Frontal cortex (tissue), 4 donors: ENCODE measurements at places on chromosomes 2 and 18. TPM values are rescaled to one million over a fixed set of nuclear protein-coding genes. Genes with fewer than 3 reads are reported as not detected.

- DNase-seq, result no peak
Measured at GRCh38 chr2:181354626-181355025, 102.6 kb upstream of the ITGA4 start.

DNA sequence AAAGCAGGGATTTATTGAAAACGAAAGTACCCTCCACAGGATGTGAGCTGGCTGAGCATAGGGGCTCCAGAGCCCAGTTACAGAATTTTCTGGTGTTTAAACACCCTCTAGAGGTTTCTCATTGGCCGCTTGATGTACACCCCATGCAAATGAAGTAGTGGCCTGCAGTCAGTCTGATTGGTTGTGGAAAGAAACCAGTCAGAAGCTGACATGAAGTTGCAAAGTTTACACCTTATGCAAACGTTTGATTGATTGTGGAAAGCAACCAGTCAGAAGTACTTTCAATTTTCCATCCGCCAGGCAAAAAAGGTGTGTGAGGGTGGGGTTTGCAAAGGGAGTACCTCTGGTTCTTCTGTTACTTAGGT lies 62.3 kb downstream of the VWA3B start:
- DNase-seq, result no peak

- no peak for DNase-seq
Measured at GRCh38 chr2:95356821-95357700, 45.4 kb upstream of the FAHD2A start.

DNA sequence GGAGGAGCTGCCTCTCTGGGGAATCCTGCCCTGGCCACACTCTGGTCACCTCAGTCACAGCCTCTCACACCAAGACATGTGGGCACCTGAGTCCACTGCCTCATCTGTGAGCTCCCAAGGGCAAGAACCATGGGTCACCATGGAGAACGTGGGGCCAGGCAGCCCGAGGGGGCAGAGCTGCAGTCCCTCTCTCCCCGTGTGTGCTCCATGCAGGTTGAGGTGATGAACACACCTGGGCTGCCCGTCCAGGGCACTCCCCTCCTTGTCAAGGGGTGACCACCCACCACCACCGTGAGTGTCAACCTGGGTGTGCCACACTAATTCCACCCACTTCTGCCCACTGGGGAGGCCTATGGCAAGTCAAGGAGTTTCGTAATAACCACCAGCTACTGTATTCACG lies 159.6 kb upstream of the RAB6C start:
- no peak for DNase-seq

GRCh38 chr2:11910971-11911370 lies 164.5 kb downstream of the LPIN1 start:
- DNase-seq, result no peak

DNA sequence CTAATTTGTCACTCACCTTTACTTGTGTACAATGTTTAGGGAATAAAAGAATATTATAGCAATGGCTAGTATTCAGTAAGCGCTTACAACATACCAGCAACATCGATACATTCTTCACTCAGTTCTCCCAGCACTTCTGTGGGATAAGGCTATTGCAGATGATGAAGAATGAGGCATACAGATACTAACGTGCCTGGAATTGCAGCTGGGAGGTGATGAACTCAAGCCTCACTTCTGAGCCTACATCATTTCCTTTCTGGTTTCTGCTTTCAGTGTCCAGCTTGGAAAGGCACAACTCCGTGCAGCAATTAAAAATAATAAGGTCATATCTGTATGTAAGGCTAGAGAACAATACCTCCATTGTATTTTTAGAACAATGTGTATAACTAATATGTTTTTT lies 95.4 kb upstream of the AQP4 start:
- no peak for DNase-seq

DNA sequence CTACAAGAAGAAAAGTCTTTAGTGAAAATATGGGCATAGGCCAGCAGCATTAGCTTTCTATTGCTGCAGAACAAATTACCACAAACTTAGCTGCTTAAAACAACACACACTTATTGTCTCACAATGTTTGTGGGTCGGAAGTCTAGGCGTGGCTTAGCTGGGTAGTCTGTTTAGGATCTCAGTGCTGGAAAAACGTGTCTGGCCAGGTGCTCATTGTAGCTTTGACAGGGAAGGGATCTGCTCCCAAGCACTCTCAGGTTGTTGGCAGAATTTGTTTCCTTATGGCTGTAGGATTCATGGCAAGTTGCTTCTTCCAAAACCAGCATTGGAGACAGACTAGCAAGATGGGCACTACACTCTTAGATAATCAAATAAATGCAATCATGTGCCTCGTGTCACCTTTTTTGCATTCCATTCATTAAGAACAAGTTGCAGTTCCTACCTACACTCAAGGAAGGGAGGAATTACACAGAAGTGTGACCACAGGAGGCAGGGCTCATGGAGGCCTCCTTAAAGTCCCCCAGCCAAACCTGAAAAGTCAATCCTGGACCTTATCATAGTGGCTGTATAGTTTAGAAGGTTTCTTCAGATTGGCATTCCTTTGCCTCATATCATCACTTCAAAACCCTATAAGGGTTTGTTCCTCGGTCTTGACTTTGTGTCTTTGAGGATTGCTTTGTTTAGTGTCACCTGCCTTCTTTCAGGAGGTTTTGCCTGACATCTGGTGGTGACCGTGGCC lies 17.3 kb downstream of the MRPL30 start:
- DNase-seq, result no peak

DNA sequence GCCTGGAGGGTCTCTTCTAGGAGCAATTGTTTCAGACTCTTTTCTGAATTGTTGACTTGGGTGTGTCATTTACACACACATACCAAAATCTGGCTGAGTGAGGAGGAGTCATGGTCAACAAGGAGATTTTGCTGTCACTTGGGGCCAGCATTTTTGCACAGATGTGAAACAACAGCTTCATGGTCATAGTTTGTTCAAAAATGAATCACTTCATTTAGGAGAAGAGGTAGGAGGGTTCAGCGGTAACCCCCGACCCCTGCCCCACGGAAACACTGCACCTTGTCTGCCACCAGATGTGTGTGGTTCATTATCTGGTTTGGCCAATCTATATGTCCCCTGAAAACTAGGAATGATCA lies 42.2 kb downstream of the LBH start:
- no peak for DNase-seq

- DNase-seq, result no peak
Measured at GRCh38 chr2:149924028-149924427, 336.5 kb upstream of the MMADHC start.

- no peak for DNase-seq
Measured at GRCh38 chr2:98829581-98830270, 98.8 kb upstream of the MGAT4A start.

- peak; percentile 6 for DNase-seq
Measured at GRCh38 chr2:27959496-27959895, 69.0 kb downstream of the BABAM2 start.

- no peak for DNase-seq
Measured at GRCh38 chr2:118197011-118197675, 108.9 kb downstream of the INSIG2 start.

GRCh38 chr2:200335657-200336056 lies 29.2 kb downstream of the SPATS2L start:
- DNase-seq, result no peak

- peak; percentile 25 for DNase-seq
Measured at GRCh38 chr2:165793161-165793778, 777 bp downstream of the GALNT3 start.

DNA sequence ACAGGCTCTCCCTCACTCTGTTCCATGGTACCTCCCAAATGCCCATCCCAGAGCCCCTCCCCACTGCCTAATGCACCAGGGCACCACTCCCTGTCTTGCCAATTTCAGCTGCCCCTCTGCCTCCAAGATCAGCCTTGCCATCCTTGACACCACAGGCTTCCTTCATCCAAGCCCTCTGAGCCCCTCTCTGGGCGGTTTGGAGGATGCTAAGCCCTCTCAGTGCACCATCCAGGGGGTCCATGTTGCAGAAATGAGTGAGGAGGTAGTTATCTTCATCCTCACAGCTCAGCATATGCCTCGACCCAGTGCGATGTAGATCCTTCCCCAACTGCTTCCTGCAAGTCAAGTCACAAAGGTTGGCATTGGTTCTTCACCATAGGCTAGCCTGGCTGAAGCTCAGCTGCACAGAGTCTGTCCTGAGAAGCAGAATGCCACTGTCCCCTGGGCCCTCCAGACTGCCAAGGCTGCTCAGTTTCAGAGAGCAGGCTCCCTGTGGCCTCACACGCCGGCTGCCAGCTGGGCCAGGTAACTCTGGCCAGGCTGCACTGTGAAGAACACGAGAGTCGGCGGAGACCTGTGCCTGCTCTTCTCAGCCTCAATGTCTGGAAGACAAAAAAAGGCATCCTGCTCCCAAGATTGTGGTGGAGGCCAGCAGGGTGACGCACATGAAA lies 9.9 kb upstream of the MAP3K2 start:
- DNase-seq, result no peak

DNA sequence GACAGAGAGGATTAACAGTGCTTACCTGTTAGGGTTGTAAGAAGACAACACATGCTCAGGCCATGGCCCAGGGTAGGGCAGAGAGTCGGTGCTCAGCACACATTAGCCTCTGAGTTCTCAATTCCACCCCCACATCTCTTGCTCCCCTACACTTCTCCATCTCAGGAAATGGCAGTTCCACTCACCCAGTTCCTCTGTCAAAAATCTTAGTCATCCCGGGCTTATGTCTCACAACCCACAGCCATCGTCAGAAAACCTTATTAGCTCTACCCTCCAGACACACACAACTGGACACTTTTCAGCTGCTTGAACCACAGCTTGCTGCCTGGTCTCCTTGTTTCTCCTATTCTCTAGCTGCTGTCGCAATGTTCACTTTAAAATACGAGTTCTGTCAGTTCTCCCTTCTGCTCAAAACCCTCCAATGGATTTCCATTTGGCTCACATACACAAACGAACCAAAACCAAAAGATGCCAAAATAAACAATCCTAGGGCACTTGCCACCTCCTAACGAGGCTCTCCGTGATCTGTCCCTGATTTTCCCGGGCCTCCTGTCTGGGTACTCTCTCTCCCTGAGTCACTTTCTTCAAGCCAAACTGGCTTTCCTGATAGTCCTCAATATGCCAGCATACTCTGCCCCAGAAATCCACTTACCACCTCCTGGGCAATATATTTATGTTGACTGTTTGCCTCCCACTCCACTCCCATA lies 89.7 kb downstream of the KCTD1 start:
- no peak for DNase-seq

- DNase-seq, result no peak
Measured at GRCh38 chr18:45467293-45467692, 148.0 kb upstream of the SLC14A2 start.

GRCh38 chr2:145736871-145737270 lies 1217.0 kb upstream of the ZEB2 start:
- DNase-seq, result no peak

GRCh38 chr2:166106431-166107015 lies 21.3 kb downstream of the SCN1A start:
- no peak for DNase-seq

DNA sequence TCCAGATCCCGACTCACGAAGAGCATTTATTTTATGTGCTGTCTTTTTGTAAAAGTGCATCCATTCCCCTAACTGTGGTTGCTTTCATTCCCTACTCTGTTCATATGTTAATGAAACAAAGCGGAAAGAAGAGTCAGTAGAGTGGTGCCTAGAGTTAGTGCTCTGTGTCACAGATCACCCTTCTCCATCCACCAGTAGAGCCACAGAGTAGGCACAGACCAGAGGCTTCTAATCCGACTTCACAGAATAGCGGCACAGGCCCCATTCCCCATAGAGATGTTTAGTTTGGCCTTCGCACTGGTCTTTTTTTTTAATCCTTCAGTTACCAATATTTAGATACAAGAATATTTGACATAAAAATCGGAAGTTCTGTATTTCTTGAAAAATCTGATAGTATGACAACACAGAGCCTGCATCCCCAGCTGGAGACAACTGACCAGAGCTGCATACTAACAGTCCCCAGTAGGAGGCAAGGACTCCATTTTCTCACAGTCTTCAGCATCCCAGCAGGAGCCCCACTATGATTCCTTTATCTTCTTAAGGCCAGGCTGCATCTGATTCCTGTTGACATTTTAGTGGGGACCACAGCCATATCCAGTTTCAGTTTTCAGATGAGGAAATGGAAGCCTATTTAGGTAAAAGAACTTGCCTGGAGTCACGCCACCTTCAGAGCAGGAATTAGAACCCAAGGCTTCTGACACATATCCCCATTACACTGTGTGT lies 7.0 kb downstream of the G6PC2 start:
- DNase-seq, result no peak

GRCh38 chr18:7038330-7038851 lies 79.2 kb downstream of the LAMA1 start:
- no peak for DNase-seq

- no peak for DNase-seq
Measured at GRCh38 chr2:60519231-60519863, 34.1 kb downstream of the BCL11A start.

GRCh38 chr2:60675301-60675700 lies 80.8 kb upstream of the PAPOLG start:
- DNase-seq, result no peak

Gene REV1
- total RNA-seq, result 84.8 TPM

Gene SLC9A4
- total RNA-seq, result under 0.01 TPM

Gene MEP1B
- total RNA-seq, result 0.41 TPM

Gene THSD7B
- total RNA-seq, result 13.9 TPM
